ENCODE measurements at places on chromosomes 1 and 21. TPM values are rescaled to one million over a fixed set of nuclear protein-coding genes. Genes with fewer than 3 reads are reported as not detected.

Gene LMOD1
- total RNA-seq, result 0.31 TPM

GRCh38 chr1:3248155-3249141 lies 179.4 kb downstream of the PRDM16 start:
- DNase-seq, result no peak

DNA sequence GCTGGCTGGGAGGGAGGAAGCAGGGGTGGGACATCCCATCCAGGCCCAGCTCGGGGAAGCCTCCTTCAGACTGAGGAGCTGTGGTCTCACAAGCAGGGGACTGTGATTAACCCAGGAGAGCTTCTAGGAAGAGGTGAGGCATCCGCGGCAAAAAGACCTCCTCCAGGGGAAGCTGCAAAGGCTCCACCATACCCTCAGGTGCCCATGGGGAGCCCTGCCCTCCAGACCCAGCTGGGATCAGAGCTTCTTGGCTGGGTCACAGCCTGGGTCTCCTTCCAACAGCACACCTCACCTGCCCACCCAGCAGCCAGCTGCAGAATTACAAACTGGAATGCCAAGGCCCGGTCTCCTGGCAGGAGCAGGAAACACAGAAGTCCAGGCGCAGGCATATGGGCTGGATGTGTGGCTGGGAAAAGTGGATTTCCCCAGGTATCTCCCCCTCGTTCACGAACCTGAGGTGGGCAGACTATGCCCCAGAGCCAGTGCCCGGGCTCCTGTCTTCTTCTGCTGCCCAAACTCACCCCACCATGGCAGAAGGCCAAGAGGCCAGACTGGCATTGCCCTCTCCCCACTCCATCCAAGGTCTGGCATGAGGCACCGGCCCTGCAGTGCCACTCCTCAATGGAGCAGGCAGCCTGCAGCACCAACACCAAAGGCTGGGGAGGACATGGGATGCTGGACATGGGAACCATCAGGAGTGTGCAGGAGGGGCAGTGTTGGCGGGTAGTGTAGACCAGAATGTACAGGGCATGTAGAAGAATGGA lies 15.4 kb upstream of the ARF1 start:
- no peak for DNase-seq

Gene AMY1B
- not detected for total RNA-seq

- DNase-seq, result no peak
Measured at GRCh38 chr1:183734543-183735036, 70.3 kb upstream of the RGL1 start.

- no peak for DNase-seq
Measured at GRCh38 chr1:156204686-156205085, 8.1 kb upstream of the PMF1 start.

DNA sequence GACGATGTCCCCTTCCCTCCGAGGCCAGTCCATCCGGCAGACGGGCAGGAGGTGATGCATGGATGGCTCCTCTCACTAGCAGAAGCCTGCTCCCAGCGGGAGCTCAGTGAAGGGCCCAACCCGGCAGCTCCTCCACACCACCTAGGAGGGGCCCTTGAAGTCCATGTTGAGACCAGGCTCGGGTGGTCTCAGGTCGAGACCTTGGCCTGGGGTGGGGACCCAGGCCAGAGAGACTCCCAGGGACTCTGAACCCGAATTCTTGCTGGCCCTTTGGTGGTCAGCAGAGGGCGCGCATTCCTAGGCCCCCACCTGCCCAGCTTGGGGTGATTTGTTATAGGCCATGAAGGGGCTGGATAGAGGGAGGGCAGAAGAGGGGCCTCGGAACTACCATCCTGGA lies 642 bp upstream of the NT5C1A start:
- peak; percentile 68 for DNase-seq

DNA sequence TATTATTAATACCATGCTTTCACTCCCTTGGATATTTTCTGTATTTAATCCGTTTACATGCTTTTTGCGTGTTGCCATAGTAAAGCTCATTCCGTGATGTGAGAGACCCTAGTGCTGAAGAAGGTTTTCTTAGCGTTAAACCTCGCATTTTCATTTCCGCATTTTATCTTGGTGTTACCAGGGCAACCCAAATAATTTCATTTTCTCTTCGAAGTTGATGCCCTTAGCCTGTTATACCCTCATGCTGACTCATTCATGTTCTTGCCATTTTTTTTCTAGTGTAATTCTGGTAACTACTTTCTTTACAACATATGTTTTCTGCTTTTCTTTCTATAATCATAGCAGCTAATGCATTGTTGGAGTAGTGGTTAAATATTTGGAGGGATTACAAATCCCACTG lies 37.2 kb downstream of the LRRC8C start:
- DNase-seq, result no peak

GRCh38 chr1:19577036-19577435 lies 67.1 kb upstream of the NBL1 start:
- DNase-seq, result no peak

DNA sequence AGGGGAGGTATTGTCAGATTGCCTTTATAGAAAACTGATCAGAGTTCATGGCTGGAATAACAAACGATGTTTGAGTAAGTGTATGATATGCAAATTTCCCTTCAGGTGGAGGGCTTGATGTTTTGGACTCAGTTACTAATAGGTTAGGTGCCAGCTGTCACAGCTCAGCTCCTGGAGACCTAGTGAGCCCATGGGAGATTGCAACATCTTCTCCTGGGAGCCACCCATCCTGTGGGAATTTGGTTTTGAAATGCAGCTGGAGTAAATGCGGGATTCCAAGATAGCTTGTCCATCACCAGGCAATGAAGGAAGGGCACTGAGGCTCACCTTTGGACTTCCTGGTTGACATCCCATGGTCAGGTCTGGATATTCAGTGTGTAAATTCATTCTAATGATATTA lies 211.4 kb upstream of the NRIP1 start:
- no peak for DNase-seq

DNA sequence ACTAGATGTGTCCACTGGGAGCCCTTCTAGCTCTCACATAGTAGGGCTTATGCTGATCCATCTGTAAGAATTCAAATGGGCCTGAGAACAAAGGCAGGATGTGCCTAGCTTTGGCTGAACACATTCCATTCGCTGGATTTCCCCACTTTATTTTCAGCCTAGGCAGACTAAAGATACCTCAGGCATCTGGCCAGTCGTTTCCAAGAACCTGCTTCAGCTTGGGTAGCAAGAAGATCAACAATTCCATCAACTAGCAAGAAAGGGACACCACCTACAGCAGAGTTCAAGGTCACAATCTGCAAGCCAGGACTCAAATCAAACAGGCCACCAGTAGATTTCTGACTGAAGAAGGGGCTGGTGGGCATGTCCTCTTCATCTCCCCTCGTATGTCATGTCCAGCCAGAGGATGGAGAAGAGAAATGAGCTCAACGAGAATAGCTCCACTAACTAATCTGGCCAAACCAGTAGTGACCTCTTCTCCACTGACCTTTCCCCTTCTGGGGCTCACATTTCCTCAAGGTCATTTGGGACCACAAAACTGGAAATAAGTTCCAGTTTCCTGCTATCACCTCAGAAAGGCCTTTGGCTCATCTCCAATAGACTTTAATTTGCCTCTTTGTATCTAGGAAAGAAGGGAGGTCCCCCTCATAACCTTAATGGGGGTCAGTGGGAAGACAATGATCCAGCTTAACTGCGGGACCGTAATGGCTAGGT lies 14.2 kb downstream of the TXNIP start:
- no peak for DNase-seq

- DNase-seq, result no peak
Measured at GRCh38 chr1:107100331-107100984, 40.4 kb upstream of the NTNG1 start.

DNA sequence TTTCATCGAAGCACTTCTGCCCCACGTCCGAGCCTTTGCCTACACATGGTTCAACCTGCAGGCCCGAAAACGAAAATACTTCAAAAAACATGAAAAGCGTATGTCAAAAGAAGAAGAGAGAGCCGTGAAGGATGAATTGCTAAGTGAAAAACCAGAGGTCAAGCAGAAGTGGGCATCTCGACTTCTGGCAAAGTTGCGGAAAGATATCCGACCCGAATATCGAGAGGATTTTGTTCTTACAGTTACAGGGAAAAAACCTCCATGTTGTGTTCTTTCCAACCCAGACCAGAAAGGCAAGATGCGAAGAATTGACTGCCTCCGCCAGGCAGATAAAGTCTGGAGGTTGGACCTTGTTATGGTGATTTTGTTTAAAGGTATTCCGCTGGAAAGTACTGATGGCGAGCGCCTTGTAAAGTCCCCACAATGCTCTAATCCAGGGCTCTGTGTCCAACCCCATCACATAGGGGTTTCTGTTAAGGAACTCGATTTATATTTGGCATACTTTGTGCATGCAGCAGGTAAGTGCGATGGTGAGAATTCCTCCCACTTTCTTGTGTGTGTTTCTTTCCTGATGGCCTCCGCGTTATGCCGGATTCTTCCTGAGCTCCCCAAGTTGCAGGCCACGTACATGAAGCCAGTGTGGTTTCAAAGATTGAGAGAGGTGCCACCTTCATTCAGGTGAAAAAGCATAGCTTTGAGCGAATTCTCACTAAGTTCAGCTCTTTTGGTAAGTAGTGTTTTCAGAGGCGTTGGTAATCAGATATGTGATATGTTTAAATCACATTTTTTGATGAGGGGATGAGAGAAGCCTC lies 6.0 kb downstream of the NFIA start:
- DNase-seq, result no peak

DNA sequence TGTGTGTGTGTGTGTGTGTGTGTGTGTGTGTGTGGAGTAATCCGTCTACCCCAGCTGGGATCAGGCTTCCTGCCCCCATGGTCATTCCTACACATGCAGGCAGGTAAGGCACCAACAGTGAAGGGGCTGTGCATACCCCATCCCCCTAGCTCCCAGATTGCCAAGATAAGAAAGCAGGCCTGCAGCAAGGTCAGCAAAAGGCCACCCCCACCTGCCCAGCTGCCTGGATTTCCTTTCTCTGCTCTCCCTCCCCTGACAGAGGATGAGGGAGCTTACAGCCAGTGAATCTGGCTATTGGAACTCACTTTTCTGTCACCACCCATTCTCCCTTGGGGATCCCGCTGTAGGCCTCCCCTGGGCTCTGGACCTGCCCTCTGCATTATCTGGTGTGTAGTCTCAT lies 7.9 kb downstream of the ALX3 start:
- no peak for DNase-seq

DNA sequence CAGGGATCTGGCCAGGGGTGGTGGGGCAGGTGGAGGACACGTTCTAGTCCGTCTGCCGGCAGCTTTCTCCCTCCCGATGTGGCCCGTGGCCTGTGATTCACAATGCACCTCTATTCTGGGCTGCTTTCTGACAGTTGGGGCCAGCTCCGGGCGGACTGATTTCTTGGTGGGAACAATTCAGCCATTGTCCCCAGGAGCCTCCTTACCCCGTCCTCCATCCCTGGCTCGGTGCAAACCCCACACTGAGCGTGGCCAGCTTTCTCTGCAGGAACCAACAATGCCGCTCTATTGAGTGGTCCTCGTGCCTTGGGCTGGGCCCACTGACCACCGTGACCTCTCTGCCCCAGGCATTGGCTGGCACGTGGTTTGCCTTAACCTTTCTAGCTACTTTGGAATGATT lies 29.7 kb downstream of the PADI2 start:
- no peak for DNase-seq

Gene SELE
- not detected for total RNA-seq

Gene TMPRSS15
- not detected for total RNA-seq

Gene TMPRSS2
- total RNA-seq, result 10.2 TPM

DNA sequence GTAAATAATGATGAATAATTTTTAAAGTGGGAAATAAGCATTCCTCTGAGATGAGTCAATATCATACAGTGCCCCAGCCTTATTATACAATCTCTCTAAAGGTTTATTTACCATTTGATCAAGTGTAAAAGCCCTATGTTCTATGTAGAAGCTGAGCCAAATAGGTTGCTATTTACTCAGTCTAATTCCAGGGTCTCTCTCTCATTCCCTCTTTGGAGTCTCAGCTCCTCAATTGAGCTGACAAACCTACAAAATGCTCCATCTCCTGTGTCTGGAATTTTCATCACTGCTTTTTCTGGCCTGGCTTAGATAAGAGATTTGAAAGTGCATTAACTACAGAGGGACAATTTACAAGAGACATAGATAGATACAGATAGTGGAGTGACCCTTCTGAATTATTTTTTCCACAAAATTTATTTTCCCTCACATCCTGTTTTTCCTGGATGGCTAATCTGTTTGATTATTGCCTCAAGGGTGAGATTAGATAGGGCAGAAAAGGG lies 24.8 kb upstream of the USH2A start:
- DNase-seq, result no peak

Gene AVPR1B
- total RNA-seq, result not detected

GRCh38 chr1:111973150-111973790 lies 16.2 kb downstream of the KCND3 start:
- DNase-seq, result no peak

GRCh38 chr1:67256291-67257172 lies 51.1 kb upstream of the IL12RB2 start:
- DNase-seq, result no peak

DNA sequence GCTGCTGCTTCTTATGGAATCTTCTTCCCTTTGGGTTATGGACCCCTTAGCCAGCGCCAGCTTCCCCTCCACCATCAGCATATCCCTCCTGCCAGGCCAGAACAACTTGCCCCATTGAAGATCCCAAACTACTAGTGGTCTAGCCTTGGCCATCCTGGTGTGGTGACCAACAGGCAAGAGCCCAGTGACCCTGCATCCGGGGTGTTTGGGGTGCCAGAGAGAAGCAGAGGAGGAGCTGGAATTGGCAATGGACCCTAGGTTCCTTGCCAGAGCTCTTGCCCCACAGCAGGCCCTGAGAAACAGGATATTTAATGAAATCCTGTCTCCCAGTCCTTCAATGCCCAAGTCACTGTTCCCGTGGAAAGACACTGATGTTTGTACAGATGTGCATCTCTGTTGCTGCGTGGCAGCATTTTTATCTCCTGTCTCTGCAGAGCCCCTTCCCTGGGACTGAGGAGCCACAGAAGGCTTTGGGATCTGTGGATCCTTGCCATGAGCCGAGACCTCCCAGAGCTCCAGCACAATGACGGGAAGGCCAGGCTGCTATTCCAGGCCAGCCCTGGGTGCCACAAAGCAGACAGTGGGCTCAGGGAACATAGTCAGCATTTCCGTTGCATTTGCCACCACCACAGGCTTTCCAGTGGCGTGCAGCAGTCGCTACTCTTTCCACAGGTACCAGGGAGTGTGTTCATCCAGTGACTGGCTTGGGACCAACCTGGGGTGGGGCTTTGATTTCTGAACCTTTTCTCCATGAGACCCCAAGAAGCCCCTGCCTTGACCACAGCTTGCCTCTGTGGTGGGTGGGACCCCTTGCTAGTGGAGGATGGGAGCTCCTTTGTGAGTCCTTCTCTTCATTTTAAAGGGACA lies 21.6 kb downstream of the NAV1 start:
- no peak for DNase-seq

Gene CFAP107
- total RNA-seq, result not detected

DNA sequence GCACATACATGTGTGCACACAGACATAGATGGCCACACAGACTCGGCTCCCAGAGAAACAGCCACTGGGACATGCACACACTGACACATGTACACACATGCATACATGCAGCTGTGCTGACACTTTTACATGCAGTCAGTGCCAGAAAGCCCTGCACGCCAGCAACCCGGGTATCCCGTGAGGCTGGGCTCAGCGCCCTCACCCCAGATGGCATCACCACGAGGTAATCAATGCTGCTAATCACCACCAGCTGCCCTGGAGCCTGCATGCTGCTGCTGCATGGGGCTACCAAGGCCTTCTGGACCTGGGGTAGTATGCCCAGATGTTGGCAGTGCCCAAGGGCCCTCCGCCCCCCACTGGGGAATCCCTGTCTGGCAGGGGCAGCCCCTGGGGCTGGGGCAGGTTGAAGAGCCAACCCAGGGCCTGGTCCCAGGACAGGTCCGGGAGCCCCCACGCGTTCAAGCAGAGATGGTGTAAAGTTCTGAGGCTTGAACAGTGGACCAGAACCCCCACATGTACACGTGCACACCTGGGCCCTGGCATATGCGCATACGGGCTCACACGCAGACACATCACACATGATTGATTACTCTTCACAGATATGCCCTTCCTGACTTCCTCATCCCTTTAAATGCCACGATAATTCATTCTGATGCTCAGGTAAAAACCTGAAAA lies 2.7 kb upstream of the COL16A1 start:
- no peak for DNase-seq
